ENCODE measurements at places on chromosomes 7 and 10.

DNA sequence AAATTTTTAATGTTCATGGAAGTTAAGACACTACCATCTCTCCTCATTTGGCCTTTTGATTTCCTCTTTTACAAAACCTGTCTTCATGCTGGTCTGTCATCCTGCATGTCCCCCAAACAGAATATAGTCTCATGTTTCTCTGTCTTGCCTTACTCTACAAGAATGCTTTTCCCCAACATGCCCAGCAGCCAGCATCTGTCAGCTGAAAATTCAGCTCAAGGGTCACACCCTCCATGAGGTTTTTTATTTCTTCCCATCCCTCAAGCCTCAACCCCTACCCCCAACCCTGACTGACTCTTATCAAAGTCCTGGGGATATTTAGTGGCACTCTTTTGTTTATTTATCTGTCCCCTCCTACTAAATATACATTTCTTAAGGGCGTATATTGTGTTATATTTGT lies 202.0 kb downstream of the ANK3 start:
- no peak for DNase-seq

- DNase-seq: no peak
Observed at GRCh38 chr7:36264913-36265516, 112.0 kb downstream of the EEPD1 start.

- no peak for DNase-seq
Observed at GRCh38 chr10:37549054-37549453, 308.4 kb downstream of the ZNF248 start.

- DNase-seq: no peak
Observed at GRCh38 chr10:18333621-18334020, 193.4 kb downstream of the CACNB2 start.

Measured in SK-MEL-5 (cell line).